ENCODE measurements at places on chromosomes 13 and 19.

- DNase-seq, result no peak
These were observed 46.1 kb downstream of the ZDHHC20 start for GRCh38 chr13:21413013-21413412.

DNA sequence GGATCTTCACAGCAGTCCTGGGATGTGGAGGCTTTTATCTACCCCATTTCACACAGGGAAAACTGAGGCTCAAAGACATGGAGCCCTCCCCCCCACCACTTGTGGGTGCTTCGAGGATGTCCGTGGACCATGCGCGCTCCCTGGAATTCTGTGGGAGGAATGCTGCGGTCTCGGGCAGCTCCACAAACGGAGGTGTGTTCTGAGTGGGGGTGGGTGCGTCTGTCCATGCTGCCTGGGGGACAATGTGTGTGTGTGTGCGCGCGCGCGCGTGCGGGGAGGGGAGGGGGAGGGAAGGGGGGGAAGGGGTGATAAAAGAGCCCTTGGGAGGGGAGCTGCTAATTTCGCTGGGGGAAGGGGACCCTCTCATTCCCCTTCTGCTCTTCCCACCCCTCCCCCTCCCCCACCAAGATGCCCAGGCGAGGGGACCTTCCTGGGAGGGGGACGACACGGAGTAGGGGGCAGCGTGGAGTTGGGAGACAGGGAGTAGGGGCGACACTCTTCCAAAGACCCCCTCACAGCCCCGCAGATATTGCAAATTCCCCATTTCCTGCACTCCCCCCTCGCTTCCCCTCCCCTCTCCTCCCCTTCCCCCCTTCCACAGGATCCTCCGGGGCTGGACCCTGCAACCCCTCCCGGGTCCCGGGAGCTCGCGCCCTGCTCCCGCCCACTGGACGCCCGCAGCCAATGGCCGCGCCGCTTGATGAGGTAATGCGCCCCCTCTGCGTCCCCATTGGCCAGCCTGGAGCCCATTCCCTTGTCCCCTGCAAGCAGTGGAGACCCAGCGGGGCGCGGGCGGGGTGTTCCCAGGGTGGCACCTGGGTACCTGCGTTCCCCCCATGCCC, 18.9 kb upstream of the ZNRF4 start:
- DNase-seq, result peak; percentile 95

- DNase-seq, result no peak
These were observed 6.0 kb downstream of the TMED1 start for GRCh38 chr19:10829967-10830366.

DNA sequence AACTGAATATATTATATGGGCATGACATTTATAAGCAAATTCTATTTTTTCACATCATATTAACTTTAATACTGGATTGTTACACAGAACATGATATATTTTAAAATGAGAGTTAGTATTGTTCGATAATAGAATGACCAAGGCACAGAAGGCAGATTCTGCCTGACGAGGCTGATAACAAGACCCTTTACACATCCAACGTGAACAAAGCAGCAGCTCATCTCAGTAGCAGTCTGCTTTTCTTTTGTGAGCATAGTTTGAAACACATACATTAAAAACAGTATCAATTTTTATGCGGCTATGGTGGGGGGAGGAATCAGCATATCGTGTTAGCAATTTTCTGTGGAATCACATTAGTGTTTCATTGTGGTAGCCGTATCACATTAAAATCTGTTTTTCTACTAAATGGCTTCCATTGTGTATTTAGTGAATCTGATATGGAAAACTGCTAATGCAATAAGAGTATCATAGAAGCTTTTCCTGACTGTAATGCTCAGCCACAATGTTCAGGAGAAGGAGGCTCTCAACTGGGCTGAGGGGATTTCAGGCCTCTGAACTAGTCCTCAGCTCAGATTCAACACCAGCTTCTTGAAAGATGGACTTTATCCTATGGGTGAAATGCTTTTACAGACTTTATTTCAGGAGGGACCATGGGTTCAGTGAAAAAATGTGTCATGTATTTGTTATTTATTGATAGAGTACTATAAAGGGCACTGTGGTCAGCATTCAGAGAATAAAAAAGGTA, 4.0 kb downstream of the SMAD9 start:
- no peak for DNase-seq

- peak; percentile 36 for DNase-seq
These were observed 33.9 kb downstream of the CCNE1 start for GRCh38 chr19:29845574-29846176.

DNA sequence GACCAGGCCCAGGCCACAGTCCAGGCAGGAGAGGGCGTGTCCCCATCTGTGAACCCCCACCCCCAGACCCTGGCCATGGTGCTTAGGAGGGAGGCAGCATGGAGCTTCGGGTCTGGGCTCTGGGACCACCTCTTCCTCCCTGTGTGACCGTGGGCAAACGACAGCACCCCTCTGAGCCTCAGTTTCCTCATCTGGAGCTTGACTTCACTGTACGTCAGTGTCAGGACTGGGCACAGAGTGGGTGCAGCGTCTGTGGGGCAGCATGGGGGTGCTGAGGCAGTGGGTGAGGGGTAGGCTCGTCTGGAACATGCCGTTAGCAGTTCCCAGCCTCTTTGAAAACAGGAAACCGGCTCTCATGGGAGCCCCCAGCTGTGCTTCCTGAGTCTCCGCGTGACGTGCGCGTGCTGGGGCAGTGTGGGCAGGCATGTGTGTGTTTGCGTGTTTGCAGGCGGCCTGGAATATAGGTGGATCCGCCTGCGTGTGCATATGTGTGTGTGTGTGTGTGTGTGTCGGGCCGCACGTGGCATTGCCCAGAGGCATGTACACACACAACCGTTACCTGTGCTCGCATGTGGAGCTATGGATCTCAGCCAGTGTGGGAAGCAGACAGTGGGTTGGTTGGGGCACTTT, 15.8 kb downstream of the ARRDC2 start:
- DNase-seq, result no peak

DNA sequence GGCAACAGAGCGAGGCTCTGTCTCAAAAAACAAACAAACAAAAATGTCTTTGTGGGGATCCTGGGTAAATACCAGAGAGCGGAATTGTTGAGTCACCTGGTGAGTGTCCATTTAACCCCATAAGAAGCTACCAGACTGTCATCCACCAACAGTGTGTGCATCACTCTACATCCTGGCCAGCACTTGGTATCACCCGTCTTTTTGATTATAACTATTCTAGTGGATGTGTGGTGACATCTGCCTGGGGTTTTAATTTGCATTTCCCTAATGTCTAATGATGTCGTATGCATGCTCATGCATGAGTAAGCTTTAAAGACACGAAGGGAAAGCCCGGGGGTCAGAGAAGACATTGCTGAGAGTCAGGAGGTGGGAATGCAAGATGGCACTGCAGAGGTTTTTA, 126.7 kb upstream of the MRI1 start:
- DNase-seq, result peak; percentile 35

DNA sequence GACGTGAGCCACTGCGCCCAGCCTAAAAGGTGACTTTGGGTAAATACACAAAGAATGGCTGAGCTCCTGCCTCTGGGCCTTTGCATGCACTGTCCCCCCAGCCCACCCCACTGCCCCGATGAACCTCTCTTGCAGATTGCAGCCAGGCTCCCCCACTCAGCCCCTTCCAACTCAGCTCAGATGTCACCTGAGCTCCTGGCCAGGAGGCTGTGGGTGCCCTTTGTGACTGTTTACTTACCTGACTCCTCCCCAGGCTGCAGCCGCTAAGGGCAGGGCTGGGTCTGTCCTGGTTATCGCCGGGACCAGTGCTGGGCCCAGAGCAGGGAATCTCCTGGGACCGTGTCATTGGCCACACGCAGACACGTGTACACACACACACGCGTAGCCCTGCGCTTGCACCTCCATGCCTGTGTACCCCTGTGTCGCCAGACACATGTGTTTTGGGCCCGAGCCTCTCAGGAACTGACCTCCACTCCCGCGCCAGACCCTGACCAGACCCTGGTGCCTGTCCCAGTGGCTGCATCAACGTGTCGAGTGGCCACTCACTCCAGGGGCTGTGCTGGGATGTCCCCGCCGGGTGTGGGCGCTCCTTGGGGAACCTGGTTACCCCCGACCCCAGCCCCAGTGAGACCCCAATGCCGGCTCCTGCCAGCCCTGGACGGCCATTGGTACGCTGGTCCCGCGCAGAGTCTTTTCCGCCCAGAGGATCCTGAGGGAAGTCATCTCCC, 18.7 kb downstream of the EFNA2 start:
- no peak for DNase-seq

DNA sequence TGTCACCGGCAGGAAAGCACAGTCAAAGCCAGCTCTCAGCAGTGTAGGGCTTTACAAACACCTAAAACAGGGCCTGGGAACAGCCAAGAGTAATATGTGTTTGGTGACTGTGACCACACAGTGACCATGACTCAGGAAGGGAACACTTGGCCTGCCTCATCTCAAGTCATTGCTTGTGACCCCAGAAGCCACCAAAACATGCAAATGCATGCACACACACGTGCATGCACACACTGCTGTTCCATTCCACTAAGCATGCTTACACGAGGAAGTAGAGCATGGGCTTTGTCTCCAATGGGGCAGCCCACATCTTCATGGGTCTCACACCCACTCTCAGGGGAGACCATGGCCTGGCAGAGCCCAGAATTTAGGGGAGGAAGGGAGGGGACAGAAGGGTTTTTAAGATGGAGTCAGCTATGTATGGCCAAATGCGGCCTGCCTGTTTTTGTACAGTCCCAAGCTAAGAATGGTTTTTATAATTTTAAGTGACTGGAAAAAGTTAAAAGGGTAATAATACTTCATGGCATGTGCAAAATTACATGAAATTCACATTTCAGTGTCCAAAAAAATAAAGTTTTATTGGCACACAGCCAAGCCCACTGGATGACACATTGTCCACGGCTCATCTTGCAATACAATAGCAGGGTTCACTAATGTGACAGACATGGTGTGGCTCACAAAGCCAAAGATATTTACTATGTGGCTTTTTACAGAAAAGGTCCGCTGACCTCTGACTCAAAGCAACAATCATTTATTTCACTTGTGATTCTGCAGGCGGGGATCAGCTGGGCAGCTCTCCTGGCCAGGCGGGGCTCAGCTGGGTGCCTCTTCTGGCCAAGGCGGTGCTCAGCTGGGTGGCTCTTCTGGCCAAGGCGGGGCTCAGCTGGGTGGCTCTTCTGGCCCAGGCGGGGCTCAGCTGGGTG, 17.3 kb downstream of the ZFR2 start:
- DNase-seq, result peak; percentile 13
